T-helper 9 cell (primary cell): ENCODE measurements at places on chromosomes 12 and 14.

GRCh38 chr14:39097159-39097558 is 5.9 kb downstream of the SEC23A start:
- no peak for DNase-seq

- no peak for DNase-seq
These were observed 10.4 kb upstream of the SOX5 start for GRCh38 chr12:23959826-23960225.

GRCh38 chr14:85732031-85732430 is 202.1 kb downstream of the FLRT2 start:
- DNase-seq: no peak

DNA sequence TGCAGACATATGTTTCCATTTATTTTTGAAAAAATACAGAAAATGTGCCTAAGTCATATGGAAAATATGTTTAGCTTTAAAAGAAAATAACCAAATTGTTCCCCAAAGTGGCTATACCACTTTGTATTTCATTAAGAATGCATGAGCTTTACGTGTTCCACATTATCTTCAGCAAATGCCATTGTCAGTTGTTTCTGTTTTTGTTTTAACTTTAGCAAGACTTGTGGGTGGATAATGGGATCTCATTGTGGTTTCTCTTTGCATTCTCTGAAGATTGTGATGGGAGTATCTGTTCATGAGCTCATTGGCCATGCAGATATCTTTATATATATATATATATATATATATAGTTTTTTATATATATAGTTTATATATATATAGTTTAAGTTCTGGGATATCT is 181.5 kb downstream of the CCER1 start:
- DNase-seq: no peak

- no peak for DNase-seq
These were observed 2.1 kb downstream of the NTF3 start for GRCh38 chr12:5433845-5434646.

DNA sequence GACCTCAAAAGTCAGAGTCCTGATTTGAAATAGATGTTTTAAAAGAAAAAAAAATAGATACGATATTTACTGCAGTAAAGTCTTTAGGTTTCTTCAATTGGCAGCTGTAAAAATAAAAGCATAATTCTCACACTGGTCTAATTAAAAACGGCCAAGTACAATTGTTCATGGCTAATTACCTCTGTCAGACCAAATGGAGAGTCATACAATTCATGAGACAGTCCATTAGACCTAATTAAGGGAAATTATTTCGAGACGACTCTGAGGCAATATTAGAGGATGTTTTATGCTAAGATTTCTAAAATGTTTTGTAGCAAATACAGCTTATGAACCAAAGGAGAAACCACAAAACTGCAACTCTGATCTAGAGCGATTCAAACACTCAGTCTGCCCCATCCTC is 131.3 kb downstream of the PHLDA1 start:
- DNase-seq: no peak

- no peak for DNase-seq
These were observed 4.0 kb downstream of the ASCL1 start for GRCh38 chr12:102961466-102961855.

- DNase-seq: no peak
These were observed 23.3 kb downstream of the PAX9 start for GRCh38 chr14:36684946-36685345.

- no peak for DNase-seq
These were observed 56.4 kb downstream of the LRRC74A start for GRCh38 chr14:76882651-76883050.

GRCh38 chr12:66693901-66694513 is 15.1 kb upstream of the GRIP1 start:
- DNase-seq: no peak

DNA sequence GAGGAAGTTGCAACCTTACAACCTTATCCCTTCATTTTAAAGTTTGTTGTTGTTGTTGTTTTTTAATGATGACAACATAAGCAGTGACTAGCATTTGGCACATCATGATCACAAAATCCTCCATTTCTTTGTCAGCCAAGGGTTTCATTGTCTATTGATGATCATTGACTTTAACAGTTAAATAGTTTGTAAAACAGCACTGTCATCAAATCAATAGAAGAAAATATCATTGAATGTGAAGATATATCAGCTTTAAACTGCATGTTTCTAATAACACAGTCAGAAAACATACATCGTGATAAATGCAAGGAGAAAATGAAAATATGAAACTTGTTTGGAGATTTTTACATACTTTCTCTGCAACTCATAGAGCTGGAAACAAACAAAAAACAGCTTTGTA is 922.3 kb upstream of the LRFN5 start:
- no peak for DNase-seq

DNA sequence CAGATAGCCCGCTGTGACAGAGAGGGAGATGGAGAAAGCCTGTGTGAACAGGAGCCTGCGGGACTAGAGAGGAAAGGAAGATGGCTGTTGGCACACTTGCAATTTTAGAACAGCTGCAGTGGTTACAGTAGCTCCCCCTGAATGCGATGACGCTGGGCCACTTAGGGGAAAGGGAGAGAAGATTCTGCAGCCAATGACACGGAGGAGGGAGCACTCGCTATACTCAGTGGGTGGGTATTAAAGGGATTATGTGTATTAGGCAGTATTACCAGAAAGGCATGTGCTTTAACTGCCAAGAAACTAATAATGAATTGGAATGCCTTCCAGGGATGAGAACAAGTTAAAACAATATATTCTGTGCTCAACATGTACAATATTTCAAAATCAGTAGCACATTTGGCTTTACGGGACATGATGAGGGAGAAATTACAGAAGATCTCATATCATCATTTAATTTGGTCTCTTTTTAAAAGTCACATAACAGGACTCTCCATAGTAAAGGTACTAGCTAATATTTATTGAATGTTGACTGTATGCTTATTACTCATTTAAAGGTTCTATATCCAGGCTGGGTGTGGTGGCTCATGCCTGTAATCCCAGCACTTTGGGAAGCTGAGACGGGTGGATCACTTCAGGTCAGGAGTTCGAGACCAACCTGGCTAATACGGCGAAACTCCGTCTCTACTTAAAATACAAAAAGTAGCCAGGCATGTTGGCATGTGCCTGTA is 35.9 kb upstream of the FOS start:
- no peak for DNase-seq

- no peak for DNase-seq
These were observed 815 bp downstream of the COQ10A start for GRCh38 chr12:56267443-56268071.

DNA sequence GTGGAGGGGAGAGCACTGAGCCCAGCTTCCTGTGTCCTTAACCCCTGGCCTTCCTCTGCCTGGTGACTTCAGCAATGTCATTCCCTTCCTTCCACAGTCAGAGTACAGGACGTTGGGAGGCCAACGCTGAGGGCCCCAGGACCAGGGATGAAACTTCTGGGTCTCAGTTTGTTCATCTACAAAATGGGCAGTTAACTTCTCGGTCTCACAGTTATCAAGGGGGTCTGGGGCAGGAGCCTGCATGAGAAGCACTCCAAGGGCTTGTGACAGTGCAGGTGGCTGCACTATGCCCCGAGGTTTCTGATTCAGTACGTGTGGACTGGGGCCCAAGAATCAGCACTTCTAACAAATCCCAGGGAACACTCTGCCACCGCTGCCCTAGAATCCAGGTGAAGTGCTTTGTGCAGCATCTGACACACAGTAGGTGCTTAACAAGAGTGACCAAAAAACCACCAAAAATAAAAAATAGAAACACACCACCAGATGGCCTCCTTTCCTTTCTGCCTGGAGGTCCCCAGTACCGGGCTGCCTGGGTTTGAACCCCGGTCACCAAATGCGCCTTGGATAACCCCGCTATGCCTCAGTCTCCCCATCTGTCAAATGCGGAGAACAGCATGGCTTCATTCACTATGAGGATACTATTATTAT is 80.4 kb downstream of the RFLNA start:
- DNase-seq: no peak

DNA sequence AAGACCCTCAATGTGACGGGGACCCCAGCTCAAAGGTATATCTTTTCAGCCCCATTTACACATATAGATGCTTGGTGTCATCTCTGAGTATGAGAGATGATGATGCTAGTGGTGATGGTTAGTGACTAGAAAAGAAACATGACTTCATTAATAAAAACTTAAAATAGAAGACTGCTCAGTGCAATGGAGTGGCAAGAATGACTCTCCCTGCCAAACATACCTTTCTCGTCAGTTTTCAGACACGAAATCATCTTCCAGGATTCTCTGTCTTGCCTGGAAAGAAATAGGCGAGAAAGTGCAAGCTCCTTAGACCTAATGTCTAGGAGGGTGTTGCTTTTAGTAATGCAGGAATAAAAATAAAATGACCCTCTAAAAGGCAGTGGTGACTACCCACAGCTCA is 71.7 kb downstream of the TPH2 start:
- no peak for DNase-seq

GRCh38 chr14:91059576-91060350 is 678 bp downstream of the RPS6KA5 start:
- DNase-seq: peak; percentile 56

GRCh38 chr12:42981379-42981778 is 391.8 kb upstream of the PRICKLE1 start:
- DNase-seq: no peak
